Activated T-cell treated with anti-CD3 and anti-CD28 coated beads for 48 hours (primary cell): ENCODE measurements at places on chromosomes 5 and 9.

DNA sequence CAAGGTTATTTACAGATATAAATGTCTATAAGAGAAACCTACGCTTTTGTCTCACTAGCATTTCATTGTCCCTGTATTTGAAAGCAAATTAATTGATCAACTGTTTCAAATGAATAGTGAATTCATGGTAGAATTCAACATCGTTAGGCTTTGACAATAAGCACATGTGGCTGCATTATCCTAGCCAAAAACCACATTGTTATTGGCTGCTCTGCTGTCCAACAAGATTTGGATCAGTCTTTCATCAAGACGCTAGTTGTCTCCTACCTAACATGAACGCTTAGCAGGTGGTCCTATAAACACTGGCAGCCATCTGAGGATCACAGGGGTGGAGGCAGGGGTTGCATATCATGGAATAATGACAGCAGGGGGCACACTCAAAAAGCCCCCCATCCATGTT, 455.0 kb downstream of the CTNND2 start:
- no peak for DNase-seq

DNA sequence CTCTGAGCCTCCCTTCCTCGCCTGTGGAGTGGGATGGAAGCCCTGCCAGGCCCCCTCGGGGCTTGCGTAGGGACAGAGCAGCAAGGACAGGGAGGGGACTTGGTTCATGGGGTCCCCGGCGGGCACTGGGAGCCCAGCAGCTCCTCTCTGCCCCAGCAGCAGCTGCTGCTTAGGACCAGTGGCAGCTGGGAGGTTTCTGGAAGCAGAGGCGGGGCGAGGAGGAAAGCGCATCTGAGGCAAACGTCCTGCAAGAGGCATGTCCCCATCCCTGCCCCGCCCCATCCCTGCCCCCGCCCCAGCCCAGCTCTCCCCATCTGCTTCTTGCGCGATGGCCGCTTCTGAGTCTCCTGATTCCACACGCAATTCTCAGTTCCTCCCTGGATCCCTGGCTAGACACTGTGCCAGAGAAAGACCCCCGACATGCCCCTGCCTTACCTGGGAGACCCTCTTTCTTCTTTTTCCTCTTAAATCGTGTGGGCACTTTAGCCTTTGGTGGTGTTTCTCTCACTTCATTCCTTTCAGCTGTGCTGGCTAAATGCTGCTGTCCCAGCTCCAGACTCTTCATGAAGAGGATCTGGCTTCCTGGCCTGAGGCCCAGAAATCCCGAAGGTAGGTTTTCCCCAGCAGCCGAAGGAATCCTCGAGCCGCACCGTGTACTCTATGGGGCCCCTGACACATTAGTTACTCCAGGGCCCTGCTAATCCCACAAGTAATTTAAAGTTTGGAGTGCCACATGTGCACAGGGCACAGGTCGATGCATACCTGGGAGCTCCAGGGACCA, 4.4 kb upstream of the OR2S2 start:
- no peak for DNase-seq

GRCh38 chr5:56668996-56669395, 146.4 kb upstream of the MAP3K1 start:
- DNase-seq = no peak

DNA sequence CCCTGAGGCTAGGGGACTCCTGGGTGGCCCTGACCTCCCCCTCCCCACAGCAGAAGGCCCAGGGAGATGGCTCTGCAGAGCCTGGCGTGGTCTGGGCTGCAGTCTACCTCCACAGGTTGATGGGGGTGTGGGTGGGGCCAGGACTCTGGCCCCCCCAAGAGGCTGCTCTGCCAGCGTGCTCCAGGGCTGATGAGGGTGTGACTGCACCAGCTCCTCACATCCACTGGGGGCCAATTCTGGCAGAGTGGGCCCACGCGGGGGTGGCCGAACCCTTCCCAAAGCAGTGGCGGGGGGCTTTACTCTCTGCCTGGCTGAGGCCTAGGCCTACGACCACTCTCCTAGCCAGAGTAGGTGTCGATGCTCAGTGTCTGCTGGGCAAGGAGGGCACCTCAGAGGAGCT, 28.0 kb upstream of the UBAC1 start:
- no peak for DNase-seq

DNA sequence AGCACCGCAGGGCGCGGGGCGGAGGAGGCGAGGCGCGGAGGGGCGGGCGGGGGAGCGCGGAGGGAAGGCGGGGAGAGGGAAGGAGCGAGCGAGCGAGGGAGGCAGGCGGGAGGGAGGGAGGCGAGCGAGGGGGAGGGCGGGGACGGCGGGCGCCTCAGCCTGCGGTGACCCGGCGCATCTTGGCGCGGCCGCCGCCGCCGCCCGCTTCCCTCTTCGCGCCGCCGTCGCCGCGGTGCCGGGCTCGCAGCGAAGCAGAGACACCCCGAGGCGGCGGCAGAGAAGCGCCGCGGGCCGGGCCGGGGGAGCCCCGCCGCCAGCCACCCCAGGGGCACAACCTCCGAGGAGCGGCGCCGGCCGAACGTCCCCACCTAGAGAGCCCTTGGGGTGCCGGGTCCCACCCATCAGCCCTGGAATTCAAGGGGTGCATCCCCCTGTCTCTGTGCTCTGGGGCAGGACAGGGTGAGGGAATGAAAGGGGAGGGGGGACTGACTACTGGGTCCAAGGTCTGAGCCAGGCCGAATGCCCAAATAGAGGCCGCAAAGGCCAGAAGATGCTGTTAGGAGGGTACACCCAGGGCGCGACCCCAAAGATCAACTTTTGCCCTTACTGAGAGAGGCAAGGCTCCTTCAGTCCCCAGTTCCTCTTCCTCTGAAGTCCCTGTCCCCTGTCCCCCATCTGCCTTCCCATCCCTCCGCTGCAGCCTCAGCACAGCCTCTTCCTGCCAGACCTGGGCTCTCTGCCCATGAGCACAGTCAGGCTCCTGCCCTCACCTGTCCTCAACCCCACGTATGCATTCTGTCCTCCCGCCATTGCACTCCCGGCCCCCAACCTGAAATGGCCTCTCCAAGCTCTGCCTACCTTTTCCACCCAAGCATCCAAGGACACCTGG, at the start of gene ADAMTS2:
Gene ADAMTS2 (minus strand): TSS at position 29 of the 889 bp plus-strand sequence. CDS start 133 bp downstream, outside the sequence.
- no peak for DNase-seq

DNA sequence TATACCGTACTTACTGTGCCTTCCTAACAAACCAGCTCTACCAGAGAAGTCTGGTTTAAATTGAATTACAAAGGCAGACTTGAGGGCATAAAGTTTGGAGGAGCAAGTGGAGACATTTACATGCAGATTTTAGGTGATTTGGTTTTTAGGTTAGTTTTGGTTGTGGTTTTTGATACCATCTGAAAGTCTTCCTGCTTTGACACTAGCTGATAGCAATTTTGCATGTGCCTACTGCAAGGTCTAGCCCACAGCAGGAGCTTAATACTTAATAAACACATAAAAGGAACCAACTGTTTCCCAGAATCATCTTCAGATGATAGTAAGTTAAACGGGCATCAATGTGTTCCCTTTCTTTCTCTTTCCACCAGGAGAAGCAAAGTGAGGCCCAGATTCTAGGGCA, 3.4 kb upstream of the ESM1 start:
- DNase-seq = no peak

- DNase-seq = no peak
Observed at GRCh38 chr5:175741556-175741955, 83.7 kb downstream of the HRH2 start.

- no peak for DNase-seq
Observed at GRCh38 chr9:69370430-69370829, 45.4 kb downstream of the ENTREP1 start.

- no peak for DNase-seq
Observed at GRCh38 chr9:20220286-20220685, 402.0 kb downstream of the MLLT3 start.

GRCh38 chr5:174721530-174722432, 2.6 kb upstream of the MSX2 start:
- DNase-seq = no peak

- DNase-seq = no peak
Observed at GRCh38 chr9:128631636-128632035, 25.0 kb downstream of the DYNC2I2 start.

DNA sequence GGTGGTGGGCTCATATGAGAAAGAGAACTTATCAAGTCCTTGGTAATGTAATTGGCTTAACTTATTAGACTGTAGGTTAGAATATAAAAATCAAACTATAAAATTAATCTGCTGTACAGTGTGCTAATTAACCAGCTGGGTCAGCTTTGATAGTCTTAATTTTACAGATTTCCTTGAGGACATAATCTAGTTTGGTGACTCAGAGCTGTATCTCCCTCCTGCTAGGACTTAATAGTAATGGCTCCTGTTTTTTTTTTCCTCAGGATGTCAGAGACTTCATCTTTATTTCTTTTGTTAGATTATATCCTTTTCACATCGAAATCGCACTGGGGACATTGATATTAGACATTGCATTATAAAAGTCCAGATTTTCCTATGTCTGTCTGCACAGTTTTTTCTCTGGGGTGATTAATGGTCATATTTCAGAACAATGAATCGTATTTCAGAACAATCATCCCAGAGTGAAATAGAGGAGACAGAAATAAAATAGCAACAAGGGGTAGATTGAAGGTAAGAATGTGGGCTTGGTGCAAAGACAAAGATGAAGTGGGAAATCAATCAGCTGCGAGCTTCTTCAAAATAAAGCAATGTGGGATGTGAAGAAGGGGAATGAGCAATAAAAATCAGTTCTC, 346.4 kb upstream of the RIOK2 start:
- DNase-seq = no peak

GRCh38 chr9:137715321-137715720, 96.5 kb downstream of the EHMT1 start:
- DNase-seq = no peak

DNA sequence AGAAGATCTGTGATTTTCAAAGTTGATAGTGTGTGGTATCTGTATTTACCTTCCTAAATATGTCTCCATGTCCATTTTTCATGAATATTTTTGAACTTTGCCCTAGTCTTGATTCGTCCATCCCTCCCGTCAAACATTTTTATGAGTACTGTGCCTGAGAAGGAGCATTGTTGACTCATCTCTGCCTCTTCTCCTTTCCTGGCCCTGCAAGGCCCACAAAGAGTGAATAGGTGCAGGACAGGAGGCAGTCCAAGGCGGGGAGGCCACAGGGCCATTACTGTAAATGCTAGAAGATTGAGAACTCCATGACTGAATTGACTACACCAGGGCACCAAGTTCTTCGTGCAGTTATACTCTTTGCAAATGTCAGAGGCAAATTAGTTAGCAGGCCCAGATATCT, 200.9 kb downstream of the ZSWIM6 start:
- DNase-seq = no peak

DNA sequence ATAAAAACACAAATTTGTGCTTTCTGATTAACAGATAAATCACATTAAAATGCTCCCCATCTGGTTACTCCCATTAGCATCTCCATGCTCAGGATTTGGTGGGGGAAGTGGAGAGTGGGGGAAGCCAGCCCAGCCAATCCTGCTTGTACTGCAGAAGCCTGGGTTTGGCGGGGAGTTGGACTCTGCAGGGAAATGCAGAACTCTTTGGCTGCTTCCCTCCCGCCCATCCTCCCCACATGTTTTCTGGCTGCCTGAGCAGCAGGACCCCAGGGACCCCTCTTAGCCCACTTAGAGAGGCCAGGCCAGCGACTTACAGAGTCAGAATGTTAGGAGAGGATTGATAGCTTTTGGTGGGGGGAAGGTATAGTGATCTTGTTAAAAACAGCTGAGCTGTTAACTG, 59.5 kb upstream of the FOXI1 start:
- no peak for DNase-seq

DNA sequence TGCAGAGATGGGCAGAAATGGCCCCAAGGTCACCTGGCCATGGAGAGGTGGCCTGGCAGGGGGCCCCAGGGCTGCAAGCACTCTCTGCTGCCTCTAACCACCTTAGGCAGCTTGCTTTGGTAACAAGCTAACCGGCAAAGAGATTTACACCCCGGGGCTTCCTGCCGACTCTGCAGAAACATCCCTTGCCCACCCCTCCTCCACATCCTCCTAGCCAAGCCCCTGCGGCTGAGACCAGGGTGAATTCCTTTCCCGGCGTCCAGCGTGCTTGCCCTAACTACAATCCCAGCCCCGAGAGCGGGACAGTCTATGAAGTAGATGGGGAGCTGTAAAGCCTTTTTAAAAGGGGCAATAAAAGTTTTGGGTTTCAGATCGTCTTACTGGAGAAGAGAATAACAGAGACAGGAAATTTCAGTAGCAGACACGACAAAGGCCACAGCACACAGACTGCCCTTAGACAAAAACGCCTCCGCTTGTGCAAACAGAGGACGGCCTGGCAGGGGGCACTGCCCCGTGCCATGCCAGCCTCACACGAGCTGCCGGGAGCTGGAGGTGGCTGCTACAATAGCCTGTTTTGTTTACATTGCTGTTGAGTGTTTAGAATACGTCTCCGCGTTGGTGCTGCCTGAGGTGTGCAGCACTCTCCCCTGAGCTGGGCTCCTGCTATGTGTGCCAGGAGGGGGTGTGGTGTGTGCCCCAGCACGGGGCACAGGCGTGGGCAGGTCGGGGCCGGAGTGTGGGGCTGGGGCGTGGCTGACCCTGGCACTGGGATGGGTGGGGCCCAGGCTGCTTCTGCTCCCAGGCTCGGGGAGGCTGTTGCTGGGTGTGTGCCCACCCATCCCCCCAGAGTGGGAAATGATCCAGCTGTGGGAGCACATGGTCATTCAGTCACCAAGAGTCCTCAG, 15.3 kb downstream of the MYMK start:
- no peak for DNase-seq

DNA sequence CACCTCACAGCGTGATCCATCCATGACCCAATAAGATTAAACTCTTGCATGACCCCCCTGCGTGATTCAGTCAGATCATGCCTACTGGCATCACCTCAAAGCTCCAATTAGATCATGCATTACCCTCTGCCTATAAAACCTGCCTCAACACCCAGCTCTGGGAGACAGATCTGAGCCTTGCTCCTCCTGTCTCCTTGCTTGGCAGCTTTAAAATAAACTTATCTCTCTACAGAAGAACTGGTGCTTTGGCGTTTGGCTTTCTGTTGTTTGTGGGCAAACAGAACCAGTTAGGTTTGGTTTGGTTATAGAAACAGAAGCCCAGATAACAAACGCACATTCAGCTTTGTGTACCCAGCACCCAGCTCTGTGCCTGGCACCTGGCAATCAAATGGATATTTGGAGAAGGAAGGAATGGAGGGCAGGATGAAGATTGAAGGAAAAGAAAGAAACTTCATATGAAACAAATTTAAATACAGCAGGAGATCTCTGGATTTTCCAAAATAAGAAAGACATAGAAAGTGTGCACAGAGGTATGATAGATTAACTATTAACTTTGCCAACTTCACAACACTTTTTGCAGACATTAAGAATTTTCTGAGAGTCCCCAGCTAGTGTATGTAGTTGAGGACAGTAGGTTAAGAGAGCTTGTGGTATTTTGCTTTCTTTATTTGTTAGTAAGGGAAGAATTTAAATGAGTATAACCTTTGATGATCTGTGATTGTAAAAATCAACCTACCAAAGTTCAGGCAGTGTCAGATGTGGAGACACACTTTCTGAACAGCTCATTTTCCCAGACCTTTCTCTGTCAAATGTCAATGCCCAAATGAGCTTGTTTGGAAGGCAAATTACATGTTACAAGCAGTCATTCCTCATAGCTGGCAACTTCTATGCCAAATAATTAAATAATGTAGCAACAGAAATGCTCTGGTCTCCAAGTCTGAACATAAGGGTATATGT, 102.1 kb upstream of the ASTN2 start:
- no peak for DNase-seq

GRCh38 chr9:107711542-107711941, 222.0 kb upstream of the KLF4 start:
- DNase-seq = no peak

- DNase-seq = no peak
Observed at GRCh38 chr5:148988328-148988727, 74.5 kb downstream of the SH3TC2 start.
